ENCODE measurements at places on chromosomes 1 and 21.

DNA sequence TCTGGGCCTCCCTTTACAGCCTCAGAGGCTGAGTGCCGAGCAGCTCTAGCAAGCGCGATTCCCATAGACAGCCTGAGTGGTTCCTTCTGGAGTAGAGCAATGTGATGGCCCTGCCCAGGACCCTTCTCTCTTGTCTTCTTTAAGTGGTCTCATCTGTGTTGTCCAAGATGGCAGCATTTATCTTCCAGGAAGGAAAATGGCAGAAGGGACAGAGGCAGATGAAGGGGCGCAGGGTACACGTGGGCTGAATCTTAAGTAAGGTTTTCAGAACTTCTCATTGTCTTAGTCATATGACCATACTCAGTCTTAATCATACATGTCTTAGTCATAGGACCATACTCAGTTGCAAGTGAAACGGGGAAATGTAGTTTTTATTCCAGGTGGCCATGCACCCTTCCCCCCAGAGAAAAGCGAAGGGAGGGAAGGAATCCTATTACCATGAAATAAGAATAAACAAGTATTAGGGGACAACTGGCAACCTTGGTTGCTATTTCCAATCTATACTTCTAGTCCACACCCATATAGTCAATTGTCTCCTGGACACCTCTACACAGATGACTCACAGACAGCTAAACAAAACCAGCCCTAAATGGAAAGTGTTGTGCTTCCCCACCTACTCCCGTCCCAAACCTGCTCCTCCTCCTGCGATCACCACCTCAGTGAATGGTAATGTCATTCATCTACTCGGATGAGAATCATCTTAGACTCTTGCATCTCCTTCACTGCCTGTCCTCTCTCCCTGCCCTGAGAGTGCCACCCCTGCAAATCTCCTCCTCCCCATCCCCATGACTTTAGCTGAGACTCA, 13.3 kb downstream of the OVAAL start:
- no peak for DNase-seq

DNA sequence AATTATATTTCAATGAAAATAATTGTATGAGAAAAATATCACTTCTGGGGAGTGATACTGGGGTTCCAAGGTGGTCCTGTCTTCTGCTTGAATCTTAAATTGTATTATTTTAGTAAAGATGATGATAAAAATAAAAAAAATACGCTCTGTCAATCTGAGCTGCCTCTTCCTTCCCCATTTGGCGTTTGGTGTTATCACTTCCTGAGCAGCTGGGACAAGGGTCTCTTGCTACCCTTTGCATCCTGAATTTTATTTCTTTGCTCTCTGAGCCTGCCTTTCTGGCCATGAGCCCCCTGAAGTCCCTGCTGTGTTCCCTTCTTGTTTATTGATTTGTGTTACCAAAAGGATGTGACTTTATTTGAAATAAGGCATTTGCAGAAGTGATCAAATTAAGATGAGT, 111.0 kb downstream of the KCNJ6 start:
- DNase-seq = no peak

GRCh38 chr1:244027491-244028145, 23.5 kb upstream of the ZBTB18 start:
- no peak for DNase-seq

- no peak for DNase-seq
Observed at GRCh38 chr1:162688521-162688920, 56.3 kb downstream of the DDR2 start.

GRCh38 chr1:14857436-14858195, 259.1 kb downstream of the KAZN start:
- no peak for DNase-seq

GRCh38 chr1:193631306-193631705, 444.9 kb upstream of the B3GALT2 start:
- DNase-seq = no peak

- DNase-seq = no peak
Observed at GRCh38 chr1:61496501-61496900, 228.4 kb downstream of the TM2D1 start.
